ENCODE measurements at places on chromosomes 2 and 18. TPM values are rescaled to one million over a fixed set of nuclear protein-coding genes. Genes with fewer than 3 reads are reported as not detected.

Gene MSTN
- total RNA-seq = not detected

- peaks cover 5% of the 10 kb centered on the region for H3K36me3 ChIP-seq
- H3K27me3 ChIP-seq = no peaks in the 10 kb centered on the region
- no peak overlapping the region for H3K27ac ChIP-seq
These were observed 75.0 kb downstream of the CERS6 start for GRCh38 chr2:168530982-168531622.

Gene THUMPD2
- total RNA-seq = 13.6 TPM

Gene SCN3A
- 0.12 TPM for total RNA-seq

GRCh38 chr18:69622184-69622583, 221.5 kb downstream of the DOK6 start:
- no peak for DNase-seq
- H3K36me3 ChIP-seq = no peaks in the 10 kb centered on the region
- no peaks in the 10 kb centered on the region for H3K4me1 ChIP-seq
- no peak overlapping the region for H3K27ac ChIP-seq

All from activated naive CD4-positive, alpha-beta T cell treated with anti-CD3 and anti-CD28 coated beads for 36 hours (primary cell).